ENCODE measurements at places on chromosomes 1 and 21.

- DNase-seq, result no peak
Measured at GRCh38 chr1:70820396-70820795, 227.2 kb downstream of the PTGER3 start.

DNA sequence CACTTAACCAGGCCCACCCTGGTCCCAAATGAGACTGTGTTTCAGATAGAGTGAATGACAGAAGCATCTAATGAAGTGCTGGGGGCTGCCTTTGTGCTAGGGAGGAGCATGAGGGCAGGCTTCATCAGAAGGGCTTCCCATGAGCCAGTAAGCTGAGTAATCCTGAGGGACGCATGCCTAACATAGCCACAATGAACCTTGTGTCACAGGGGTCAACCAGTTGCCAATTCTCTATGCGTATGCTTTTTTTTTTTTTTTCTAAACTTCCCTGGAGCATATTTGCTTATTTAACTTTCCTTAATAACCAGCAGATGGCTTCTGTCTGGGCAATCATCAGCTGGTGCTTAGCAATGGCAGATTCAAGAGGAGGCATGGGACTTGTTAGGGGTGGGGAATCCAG, 25.5 kb upstream of the CYP2J2 start:
- no peak for DNase-seq

- DNase-seq, result no peak
Measured at GRCh38 chr1:64841330-64842065, 96.6 kb downstream of the RAVER2 start.

DNA sequence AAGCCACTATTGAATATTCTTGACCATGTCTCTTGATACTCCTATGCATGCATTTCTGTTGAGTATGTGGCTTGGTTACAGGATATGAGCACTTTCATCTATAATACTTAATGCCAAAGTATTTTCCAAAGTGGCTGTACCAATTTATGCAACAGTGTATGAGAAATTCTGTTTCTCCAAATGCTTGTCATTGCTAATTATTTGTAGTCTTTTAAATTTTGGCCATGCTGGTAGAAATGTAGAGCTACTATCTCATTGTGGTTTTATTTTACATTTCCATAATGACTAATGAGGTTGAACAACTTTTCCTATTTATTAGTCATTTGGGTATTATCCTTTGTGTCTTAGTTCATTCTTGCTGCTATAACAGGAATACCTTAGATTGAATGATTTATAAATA, 71.4 kb upstream of the TSPAN2 start:
- DNase-seq, result no peak

- no peak for DNase-seq
Measured at GRCh38 chr1:227742738-227743715, 7.8 kb downstream of the SNAP47 start.

DNA sequence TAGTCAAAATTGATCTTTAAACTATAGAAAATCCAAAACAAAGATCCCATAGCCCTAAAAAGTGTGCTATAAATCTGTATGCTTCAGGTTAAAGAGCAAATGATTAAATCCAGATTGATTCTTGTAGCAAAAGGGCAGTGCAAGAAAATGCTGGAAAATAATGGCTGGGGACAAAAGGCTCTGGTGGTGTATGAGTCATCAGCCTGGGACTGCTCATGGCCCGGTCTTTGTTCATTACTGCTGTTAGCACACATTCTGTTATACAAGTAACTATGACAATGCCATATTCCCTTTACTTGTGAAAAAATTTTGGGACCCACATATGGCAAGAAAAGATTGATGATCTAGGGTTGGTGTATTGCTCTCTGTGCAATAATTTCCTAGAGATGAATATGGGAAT, 89.1 kb downstream of the RWDD3 start:
- no peak for DNase-seq

DNA sequence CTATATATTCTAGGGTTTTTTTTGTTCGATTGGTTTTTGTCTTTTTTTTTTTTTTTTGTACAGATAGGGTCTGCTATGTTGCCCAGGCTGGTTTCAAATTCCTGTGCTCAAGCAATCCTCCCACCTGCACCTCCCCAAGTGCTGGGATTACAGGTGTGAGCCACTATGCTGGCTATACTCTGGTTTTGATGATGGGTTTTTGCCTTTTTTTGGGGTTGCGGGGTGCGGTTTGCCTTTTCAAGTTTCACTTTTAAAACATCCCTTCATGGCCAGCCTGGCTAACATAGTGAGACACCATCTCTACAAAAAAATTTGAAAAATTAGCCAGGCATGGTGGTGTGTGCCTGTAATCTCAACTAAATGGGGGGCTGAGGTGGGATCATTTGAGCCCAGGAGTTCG, 10.0 kb downstream of the KDM5B start:
- DNase-seq, result no peak

GRCh38 chr1:238318294-238319110, 427.8 kb upstream of the ZP4 start:
- DNase-seq, result no peak

GRCh38 chr1:96306809-96307560, 414.6 kb upstream of the PTBP2 start:
- DNase-seq, result no peak

- DNase-seq, result no peak
Measured at GRCh38 chr1:77929806-77930205, 41.4 kb downstream of the NEXN start.

DNA sequence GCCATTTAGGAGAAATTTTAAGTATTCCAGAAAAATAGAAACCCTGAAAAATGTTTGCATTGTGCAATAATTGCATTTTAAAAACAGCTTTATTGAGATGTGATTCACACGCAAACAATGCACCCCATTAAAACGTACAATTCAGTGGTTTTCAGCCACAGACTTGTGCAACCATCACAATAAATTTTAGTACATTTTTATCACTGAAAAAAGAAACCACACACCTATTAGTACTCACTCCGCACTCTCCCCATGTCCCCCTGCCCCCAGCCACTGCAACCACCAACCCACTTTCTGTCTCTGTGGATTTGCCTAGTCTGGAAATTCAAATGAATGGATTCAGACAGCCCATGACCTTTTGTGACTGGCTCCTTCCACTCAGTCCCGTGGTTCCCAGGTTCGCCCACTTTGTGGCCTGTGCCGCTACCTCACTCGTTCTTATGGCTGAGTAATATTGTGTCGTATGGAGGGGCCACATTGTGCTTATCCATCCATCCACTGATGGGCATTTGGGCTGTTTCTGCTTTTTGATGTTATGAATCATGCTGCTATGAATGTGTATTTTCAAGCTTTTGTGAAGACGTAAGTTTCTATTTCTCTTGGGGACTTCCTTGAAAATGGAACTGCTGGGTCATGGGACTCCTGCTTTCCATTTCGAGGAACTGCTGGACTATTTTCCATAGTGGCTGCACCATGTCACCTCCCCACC, 147.7 kb upstream of the ARHGEF16 start:
- DNase-seq, result no peak

DNA sequence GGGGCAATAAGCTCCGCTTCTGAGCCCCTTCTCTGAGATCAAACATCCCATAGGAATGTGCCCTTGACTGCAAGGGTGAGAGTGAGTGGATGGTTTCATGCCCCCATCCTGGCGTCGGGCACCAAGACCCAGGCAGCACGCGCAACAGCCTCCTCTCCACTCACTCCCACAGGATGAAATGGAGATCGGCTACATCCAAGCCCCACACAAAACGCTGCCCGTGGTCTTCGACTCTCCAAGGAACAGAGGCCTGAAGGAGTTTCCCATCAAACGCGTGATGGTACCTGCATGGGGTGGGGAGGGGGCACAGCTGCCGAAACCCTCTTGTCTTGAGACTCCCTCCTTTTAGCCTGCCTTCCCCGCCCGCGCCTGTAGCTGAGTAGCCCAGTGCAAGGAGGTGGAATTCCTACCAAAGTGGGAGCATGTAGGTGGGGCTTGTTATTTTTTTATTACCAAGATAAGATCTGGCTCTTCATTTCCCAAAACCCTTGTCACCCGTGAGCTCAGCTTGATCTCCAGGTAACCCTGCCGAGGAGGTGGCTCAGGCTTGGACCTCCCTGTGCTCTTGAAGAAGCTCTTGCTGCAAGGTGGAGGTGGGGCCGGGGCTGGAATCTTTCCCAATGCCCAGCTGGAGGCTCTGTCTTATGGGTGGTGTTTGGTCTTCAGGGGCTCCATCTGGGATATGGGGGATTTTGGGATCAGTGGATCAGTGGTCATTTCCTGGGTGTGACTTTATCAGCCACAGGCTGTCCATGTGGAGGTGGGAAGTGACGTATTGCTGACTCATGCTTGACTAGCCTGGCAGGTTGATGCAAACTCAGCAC, 24.0 kb upstream of the PADI6 start:
- no peak for DNase-seq

DNA sequence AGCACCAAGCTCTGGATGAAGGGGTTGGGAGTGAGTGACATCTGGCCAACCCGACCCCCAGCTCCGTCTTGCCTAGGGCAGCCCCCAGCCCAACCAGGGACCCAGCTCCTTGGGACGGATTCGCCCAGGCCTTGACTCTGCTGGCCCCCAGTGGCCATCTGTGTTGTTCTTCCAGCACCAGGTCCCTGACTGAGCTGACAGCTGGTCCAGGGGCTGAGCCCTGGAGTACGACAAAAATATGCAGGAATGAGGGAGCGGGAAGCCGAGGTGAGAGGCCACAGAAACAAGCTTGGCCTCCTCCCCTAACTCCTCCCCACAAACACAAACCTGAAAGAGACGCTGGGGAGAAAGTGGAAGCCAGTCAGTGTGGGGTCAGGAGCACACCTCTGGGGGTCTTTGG, 55.0 kb upstream of the PAX7 start:
- peak; percentile 33 for DNase-seq

GRCh38 chr1:161033751-161034150, 5.0 kb downstream of the TSTD1 start:
- no peak for DNase-seq

DNA sequence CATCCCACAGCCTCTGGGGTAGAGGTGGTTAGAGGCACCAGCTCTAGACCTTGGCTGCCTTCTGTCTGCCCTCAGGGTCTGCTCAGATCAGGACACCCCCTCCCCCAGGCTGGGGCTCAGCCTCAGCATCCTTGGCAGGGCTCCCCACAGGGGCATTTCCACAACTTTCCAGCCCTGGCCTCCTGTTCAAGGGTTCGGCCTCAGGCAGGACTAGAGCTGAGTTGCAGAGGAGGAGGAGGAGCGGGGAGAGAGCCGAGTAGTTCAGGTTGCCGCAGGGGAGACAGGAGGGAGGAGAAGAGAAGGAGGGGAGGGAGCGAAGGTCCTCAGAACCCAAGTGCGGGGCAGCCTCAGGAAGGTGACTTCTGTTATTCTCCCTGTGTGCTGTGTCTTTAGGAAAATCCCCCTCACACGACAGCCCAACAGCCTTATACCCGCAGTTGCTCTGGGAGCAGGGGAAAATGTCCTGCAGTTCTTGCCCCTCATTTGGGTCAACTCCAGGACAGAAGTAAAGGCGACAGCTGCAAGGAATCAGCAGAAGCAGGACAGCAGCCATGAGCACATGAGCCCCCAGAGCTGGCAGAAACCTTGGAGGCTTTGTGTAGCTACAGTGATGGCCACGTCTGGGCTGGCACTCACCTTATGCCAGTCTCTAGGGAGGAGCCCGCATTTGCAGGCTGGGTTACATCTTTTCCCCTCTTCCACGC, 46.5 kb upstream of the TENT5B start:
- DNase-seq, result no peak

GRCh38 chr1:6612641-6613360, 730 bp upstream of the PHF13 start:
- peak; percentile 92 for DNase-seq

- DNase-seq, result no peak
Measured at GRCh38 chr21:45858180-45858579, 123.4 kb upstream of the COL6A1 start.

DNA sequence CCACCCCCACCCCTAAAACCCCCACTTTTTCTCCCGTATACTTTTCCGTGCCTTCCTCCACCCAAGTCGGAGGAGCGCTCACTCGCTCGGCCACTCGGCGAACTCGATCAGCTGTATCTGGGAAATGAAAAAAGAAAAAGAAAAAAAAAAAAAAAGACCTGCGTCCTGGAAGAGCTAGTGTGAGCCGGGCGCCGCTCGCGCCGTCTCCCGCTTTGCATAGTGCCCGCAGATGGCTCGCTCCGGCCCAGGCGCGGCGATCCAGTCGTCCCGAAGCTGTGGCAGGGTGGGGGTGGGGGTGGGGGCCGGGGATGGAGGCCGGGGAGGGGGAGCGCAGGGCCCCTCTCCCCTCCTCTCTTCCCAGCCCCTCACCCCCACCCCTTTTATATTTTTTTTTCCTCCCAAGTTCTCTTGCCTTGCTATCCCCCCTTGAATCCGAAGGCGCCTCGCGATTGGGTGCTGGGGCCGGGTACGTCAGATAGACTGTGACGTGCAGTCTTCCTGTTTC, 299 bp upstream of the PROX1 start:
- no peak for DNase-seq

GRCh38 chr1:225500624-225501192, 72.9 kb upstream of the LBR start:
- DNase-seq, result no peak

- no peak for DNase-seq
Measured at GRCh38 chr21:45423968-45424853, 19.2 kb downstream of the COL18A1 start.

GRCh38 chr1:157119008-157119407, 19.2 kb downstream of the ETV3 start:
- no peak for DNase-seq

DNA sequence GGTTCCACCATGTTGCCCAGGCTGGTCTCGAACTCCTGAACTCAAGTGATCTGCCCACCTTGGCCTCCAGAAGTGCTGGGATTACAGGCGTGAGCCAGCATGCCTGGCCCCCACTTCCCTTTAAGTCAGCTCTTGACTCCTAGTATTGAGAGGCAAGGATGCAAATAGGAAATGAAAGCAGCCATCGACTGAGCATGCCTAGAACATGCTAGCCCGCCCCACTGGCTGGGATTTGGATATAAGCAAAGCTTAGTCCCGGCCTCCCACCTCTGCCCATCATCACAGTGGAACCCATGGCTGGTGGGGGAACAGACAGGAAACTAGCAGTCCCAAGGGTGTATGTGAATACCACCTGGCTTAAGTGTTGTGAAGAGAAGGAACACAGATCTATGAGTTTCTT, 10.5 kb downstream of the C1orf167 start:
- no peak for DNase-seq

Data from NCI-H510A treated with DMSO at 0.1 percent for 48 hours (cell line).